ENCODE measurements at places on chromosomes 5 and 9. TPM values are rescaled to one million over a fixed set of nuclear protein-coding genes. Genes with fewer than 3 reads are reported as not detected.

GRCh38 chr9:90872835-90873294, 71.2 kb downstream of the SYK start:
- DNase-seq: no peak
- H3K27ac ChIP-seq: no peak overlapping the region
- no peaks in the 10 kb centered on the region for H3K27me3 ChIP-seq
- no peaks in the 10 kb centered on the region for H3K4me1 ChIP-seq

DNA sequence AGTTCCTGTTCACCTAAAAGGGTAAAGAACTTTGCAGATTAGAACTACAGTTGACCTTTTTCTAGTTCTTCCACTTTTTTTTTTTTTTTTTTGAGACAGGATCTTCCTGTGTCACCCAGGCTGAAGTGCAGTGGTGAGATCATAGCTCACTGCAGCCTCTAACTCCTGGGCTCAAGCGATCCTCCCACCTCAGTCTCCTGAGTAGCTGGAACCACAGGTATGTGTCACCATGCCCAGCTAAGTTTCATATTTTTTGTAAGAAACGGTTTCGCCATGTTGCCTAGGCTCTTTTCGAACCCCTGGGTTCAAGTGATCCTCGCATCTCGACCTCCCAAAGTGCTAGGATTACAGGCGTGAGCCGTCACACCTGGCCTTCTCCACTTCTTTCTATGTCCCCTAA, 39.7 kb upstream of the TNFAIP8 start:
- no peaks in the 10 kb centered on the region for H3K27me3 ChIP-seq
- H3K36me3 ChIP-seq: no peaks in the 10 kb centered on the region
- peaks cover 94% of the 10 kb centered on the region for H3K4me1 ChIP-seq
- DNase-seq: no peak
- H3K4me3 ChIP-seq: no peak overlapping the region

DNA sequence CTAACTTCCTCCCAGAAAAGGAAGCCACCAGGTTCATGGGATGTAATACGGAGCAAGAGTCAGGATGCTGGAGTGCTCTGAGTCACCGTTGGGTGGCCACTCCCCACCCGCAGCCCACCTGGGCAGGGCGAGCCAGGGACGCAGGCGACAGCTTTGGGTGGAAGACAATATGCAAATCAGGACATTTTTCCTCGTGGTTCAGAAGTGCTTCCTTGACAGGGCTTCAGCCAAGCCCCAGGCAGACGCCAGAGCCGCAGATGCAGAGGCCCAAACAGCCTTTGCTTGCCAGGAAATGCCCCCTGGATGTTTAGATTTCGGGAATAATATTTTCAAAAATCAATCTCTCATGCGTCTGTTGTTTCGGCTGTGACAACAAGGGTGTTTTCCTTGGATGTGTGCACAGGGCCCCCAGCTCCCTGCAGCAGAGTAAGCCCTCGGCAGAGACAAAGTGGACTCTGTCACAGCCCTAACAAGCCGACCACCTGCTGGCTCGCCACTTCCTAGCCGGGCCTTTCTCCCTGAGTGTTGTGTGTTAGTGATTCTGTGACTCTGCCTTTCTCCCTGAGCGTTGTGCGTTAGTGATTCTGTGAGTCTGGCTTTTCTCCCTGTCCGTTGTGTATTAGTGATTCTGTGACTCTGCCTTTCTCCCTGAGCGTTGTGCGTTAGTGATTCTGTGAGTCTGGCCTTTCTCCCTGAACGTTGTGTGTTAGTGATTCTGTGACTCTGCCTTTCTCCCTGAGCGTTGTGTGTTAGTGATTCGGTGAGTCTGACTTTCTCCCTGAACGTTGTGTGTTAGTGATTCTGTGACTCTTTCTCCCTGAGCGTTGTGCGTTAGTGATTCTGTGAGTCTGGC, 11.8 kb upstream of the SLC9A3 start:
- no peaks in the 10 kb centered on the region for H3K4me1 ChIP-seq
- no peak overlapping the region for H3K27ac ChIP-seq
- H3K4me3 ChIP-seq: no peak overlapping the region
- H3K36me3 ChIP-seq: no peaks in the 10 kb centered on the region

Gene SPINK13
- total RNA-seq: not detected
